ENCODE measurements at places on chromosomes 5 and 9.

- peak; percentile 68 for DNase-seq
Measured at GRCh38 chr5:142151436-142152383, 43.1 kb downstream of the NDFIP1 start.

GRCh38 chr5:21654-22233, 70.2 kb upstream of the PLEKHG4B start:
- DNase-seq = no peak

- DNase-seq = peak; percentile 88
Measured at GRCh38 chr5:178859625-178860521, at the start of gene ZNF354B. Gene ZNF354B, plus strand, starts transcription at chr5:178859953. Its CDS starts 1,095 bp downstream, at chr5:178861048.

GRCh38 chr9:95936579-95937075, 61.1 kb downstream of the ERCC6L2 start:
- DNase-seq = no peak

- no peak for DNase-seq
Measured at GRCh38 chr9:85514256-85514655, 227.5 kb downstream of the AGTPBP1 start.

DNA sequence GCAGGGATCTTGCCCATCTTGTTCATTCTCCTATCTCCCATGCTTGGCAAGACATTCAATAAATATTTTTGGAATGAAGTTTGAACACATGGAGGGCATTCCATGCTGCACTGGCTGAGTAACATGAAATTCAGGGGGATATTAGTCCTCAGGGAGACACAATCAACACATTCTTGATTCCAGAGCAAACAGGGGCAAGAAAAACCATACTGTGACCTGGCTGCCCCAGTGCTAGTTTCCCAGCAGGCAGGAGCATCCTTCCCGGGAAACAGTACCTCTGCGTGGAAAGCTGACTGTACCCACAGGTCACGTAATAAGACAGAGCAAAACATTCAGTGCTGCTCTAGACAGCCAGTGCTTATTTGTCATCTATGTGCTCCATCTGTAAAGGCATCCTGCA, 66.3 kb upstream of the SPOCK1 start:
- DNase-seq = no peak

Measured in CD4-positive, alpha-beta T cell treated with Interleukin-15 for 4 hours (primary cell).